CD4-positive, alpha-beta T cell treated with Interleukin-15 for 4 hours (primary cell): ENCODE measurements at places on chromosomes 4 and X.

DNA sequence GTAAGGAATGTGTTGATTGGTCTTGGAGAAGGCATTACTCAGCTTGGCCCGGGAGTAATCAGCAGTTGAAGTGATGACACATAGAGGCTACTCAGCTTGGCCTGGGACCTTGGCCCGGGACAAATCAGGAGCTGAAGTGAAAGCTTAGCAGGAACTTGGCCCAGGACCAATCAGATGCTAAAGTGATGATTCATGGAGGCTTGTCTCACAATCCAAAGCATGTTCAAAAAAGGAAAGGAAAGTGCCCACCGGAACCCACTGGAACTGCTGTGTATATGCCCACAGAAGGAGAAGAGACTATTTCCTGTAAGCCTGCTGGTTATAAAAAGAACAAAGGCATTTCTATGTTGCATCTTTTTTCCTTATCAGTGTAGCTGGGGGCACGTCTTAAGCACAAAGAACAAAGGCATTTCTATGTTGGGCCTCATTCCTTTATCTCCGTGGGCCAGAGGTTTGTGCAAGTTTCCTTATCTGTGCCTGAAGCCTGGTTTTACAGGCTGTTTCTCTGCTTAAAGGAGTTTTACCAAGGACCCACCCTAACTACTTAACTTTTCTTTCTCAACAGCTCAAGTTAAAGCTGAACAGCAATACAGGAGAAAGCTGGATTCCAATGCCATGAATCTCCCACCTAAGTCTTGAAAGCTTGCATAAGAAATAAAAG lies 1176.7 kb downstream of the NLGN4X start:
- DNase-seq = no peak

DNA sequence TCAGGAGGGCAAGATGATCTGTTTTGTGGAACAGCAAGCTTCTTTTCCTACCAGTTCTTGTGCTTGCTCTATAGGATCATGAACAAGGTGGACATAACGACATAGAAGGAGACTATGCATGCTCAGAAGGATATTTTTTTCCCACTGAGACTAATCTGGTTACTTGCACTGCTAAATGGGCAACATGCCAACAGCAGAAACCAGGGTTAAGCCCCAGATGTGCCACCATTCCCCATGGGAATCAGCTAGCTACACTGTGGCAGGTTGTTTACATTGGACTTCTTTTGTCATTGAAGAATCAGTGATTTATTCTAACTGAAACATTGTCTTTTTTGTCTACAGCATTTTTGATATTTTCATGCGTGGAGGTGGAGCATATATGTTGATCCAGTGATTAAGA lies 165.6 kb downstream of the C4orf33 start:
- no peak for DNase-seq

DNA sequence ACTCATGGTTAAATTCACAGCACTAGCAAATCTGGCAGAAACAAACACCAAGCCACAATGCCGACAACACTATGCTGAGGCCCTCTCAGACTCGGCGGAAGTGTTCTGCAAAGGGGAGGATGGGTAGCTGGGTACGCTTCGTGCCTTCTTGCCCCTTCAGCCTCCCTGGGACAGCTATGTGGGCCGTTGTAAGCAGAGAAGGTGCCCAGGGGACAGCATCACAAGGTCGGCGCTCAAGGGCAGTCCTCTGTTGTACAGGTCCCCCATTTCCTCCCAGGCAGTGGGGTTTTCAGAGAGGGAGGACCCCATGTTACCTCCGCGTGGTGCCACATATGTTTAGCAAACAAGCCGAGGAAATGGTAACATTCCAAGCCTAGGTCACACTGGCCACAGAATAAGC lies 173.6 kb downstream of the AFAP1 start:
- no peak for DNase-seq

DNA sequence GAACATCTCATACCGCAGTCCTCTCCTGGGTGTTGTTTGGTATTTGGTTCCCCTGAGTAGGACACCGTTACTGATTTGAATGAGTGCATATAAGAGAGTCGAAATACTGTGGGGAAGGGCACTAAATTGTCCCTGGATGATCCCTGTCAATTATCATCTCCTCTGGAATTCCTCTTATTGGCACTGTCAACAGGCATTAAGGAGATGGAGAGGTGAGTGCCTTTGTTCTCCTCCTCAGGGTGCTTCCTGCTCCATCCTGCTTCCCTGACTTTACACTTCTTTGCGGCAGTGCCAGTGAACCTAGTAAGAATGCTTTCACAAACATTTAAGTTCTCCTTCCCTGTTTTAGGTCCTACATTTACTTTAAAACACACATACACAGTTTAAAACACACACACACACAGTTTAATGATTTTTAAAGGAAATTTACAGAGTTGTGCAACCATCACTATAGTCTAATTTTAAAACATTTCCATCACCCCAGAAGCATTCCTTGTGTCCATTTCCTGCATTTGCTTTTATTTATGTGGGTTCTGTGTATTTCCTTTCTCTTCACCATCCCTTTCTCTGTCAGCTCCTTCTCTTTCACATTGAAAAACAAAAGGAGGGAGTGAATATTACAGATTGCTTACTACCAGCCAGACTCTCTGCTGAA lies 20.9 kb upstream of the ZRSR2 start:
- no peak for DNase-seq
